ENCODE measurements at places on chromosomes 11 and 22.
A peak's percentile ranks its signal among the peaks of the same experiment; 100 is the strongest.

- DNase-seq: no peak
These were observed 654.2 kb downstream of the NELL1 start for GRCh38 chr11:21323617-21324016.

DNA sequence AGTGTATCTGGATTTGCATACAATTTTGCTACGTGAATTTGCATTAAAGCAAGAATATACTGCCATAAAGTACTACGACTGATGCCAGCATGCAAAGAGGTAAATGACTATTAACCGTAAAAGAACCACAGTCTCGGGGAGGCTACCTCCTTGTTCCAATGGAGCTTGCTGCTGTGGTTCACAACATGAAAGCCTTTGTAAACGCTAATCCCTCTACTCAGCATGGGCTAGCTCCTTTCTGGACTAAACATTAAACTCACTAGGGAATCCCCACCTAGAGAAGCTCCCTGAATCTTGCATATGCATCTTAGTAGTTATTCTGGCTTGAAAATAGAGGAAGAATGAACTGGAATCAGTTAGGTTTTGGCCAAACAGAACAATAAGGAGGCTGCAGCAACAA, 60.5 kb upstream of the ARHGAP32 start:
- DNase-seq: no peak

- DNase-seq: no peak
These were observed 63.2 kb upstream of the EED start for GRCh38 chr11:86181379-86181778.

- DNase-seq: no peak
These were observed 55.1 kb upstream of the PDGFD start for GRCh38 chr11:104219096-104219495.

- DNase-seq: no peak
These were observed 6.0 kb downstream of the SYCE3 start for GRCh38 chr22:50556703-50557102.

GRCh38 chr11:1077033-1077416, 2.4 kb downstream of the MUC2 start:
- DNase-seq: no peak

- DNase-seq: no peak
These were observed 103.9 kb downstream of the GGTLC2 start for GRCh38 chr22:22748297-22748743.

- DNase-seq: no peak
These were observed 12.5 kb downstream of the TAF1D start for GRCh38 chr11:93728792-93729128.

GRCh38 chr11:79503028-79503427, 62.2 kb upstream of the TENM4 start:
- no peak for DNase-seq

DNA sequence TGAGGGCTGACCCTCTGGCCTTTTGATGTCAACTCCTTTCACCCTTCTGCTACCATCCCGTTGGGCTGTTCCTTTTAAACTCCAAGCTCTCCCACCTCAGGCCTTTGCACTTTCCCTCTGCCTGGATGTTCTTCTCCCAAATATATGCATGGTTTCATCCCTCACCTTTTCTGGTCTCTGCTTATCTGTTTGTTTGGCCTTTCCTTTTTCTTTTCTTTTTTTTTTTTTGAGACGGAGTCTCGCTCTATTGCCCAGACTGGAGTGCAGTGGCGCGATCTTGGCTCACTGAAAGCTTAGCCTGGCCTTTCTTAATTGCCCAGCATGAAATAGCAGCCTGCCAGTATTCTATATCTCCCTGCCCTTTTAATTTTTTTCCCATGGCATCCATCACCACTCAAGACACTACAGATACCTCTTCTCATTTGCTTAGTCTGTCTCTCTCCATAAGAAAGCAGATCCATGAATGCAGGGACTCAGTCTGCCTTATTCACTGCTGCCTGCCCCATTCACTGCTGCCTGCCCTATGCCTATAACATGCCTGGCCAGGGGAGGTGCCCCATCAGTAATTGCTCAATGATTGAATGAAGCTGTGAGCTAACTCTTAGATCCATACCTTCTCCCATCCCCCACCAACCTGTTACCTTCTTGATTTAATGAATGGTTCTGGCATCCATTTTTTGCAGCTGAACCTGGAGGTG, 58.4 kb upstream of the CLTCL1 start:
- DNase-seq: no peak

- no peak for DNase-seq
These were observed 4.2 kb downstream of the ARHGAP1 start for GRCh38 chr11:46696212-46696558.

GRCh38 chr11:100105255-100105981, 581.7 kb upstream of the ARHGAP42 start:
- DNase-seq: no peak

- DNase-seq: no peak
These were observed 83.4 kb upstream of the SORL1-AS1 start for GRCh38 chr11:121536126-121536525.

DNA sequence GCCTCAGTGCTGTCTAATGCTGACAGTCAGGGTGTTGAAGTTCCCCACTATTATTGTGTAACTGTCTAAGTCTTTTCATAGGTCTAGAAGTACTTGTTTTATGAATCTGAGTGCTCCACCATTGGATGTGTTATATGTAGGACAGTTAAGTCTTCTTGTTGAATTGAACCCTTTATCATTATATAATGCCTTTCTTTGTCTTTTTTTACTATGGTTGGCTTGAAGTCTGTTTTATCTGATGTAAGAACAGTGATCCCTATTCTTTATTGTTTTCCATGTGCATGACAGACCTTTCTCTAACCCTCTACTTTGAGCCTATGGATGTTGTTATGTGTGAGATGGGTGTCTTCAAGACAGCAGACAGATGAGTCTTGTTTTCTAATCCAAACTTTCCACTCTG, 107.8 kb upstream of the C11orf58 start:
- no peak for DNase-seq

DNA sequence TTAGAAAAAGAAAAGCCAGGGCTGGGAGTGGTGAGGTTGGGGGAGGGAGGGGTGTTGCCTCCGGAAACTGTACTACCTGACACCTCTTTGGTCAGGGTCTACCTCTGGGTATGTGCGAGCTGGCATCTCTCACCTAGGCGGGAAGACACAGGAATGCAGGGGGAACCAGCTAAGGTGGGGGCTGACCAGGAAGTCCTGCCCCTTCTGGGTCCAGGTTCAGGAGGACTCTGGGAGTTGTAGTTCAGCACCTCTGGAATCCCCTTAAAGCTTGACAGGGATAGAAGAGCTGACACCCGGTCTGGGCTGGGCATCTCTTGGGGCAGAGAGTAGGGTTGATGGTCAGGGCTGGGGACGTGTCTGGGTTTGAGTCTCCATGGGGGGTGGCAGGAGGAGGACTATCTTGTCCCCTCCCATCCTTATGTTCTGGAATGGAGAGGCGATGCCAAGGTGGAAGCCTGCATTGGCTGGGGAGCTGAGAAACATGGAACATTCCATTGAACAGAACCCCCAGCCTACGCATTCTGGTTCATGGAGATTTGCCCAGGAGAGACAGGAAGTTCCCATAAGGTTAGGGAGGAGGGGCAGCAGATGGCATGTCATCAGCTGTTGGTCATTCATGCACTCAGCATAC, 2.1 kb upstream of the KIAA1671 start:
- no peak for DNase-seq

GRCh38 chr22:30221121-30221992, 25.2 kb downstream of the LIF start:
- no peak for DNase-seq

DNA sequence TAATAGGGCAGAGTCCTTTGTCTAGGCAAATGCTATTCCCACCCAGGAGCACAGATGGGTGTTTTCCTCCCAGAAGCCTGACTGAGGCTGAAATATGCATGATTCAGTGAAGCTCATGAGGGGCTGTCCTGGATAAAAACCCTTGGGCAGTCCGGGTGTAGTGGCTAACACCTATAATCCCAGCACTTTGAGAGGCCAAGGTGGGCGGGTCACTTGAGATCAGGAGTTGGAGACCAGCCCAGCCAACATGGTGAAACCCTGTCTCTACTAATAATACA, 48.6 kb upstream of the LMO2 start:
- DNase-seq: no peak

DNA sequence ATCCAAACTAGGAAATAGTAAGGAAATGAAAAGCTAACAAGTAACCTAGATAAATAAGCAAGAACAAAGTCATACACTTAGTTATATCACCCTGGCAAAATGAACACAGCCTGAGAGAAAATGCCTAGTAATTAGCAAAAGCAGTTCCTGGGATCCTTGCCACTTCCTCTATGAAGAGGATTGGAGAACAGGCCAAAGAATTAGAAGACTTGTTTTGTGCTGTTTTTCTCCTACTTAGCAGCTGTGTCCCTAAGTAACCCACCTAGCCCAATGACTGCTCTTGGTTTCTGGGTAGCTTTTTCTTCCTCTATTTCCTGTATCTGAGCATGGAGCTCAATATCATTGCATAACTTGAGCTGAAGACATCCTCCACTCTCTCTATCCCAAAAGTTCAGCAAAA, 713.9 kb downstream of the ETS1 start:
- DNase-seq: no peak

DNA sequence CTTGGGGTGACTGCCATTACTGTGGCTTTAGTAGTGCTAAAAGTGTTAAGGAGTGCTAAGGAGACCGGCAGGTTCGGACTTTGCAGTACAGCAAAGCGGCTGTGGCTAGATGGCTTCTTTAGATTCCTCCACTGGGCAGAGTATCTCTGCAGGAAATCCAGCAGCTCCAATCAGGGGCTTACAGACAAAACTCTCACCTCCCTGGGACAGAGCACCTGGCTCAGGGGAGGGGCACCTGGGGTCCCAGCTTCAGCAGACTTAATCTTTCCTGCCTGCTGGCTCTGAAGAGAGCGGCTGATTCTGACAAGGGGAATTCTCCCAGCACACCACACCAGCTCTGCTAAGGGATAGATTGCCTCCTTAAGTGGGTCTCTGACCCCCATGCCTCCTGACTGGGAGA, 668.8 kb upstream of the TENM4 start:
- DNase-seq: no peak

DNA sequence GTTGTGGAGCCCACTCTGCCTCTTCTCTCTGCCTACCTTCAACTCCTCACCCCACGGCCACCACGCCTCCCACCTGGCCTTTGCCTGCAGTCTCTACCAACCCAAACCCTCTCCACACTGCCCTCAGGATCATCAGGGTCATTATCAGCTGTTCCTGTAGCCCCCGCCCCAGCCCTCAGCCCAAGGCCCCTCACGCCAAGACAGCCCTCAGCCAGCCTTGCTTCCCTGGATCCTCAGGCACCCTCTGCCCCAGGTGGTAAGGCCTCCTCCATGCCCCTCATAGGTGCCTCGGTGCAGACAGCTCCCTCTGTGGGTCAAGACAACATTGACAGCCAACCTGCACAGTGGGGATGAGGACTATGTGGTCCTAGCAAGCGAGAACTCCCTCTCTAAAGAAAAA, 1.7 kb downstream of the SBF1 start:
- DNase-seq: no peak

DNA sequence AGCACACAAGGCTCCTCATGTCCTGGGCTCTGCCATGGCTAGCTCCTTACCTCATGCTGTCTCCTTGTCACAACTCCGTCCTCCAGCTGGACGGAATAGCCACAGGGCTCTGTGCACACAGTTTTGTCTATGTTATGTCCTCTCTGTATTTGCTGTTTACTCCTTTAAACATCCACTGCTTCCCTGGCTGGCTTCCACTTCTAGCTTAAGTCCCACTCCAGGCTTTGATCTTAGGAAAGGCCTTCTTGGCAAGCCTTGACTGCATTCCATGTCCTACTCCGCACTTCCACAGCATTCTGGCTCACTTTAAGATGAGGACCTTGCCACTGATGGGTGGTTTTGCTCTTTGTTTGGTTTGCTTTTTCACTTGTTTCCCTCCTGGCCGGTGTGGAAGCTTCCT, 22.9 kb upstream of the ROBO3 start:
- no peak for DNase-seq

DNA sequence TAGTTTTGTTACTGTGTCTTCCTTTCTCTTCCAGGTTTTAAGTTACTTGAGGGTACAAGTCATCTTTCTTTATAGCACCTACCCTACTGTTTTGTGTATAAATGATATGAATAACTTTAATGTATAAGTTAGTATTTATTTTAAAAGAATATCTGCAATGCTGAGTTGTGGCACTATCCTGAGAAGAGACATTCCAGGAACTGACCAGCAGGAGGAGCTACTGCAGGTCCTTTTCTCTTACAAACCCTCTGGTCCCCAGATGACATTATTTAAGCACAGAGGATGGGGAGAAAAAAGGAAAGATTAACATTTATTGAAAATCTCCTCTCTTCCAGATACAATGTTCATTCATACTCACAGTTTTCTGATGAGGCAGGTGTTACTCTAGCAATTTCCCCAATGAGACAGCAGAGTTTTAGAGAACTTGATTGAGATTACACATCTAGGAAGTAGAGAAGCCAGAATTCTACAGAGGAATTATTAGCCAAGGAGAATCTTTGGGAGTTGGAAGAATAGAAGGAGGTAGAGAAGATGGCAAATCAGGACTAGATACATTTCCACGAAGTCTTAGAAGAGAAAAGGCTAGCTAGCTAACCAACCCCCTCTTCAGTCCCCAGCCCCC, 541.2 kb upstream of the API5 start:
- peak; percentile 4 for DNase-seq

Measured in GM12892 (cell line).